ENCODE measurements at places on chromosomes 16 and 17.

DNA sequence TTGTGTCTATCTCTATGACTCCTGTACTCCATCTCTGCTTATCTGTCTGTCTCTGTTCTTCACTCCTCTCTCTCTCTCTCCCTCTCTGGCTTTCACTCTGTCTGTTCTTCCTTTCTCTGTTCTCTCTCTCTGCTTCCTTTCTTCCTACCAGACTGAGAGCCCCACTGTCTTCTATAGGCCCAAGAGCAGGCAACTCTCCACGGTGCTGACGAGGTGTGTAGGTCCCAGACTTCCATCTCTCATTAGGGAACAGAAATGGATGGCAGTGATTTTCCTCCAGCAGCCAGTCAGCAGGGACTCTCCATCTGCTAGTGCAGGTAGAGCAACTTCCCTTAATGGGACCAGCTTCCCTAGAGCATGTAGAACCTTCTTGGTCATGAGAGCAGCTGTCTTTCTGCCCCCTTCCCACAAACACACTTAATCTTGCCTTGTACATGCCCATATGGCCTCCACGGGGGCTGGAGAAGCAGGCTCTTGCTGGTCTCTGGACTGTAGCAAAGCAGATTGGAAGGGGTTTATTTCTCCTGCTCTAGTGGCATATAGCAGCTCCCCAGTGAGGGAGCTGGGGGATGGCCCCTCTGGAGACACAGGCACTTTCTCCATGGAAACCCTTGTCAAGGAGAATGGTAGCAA lies 47.8 kb upstream of the NLRP1 start:
- DNase-seq: no peak

DNA sequence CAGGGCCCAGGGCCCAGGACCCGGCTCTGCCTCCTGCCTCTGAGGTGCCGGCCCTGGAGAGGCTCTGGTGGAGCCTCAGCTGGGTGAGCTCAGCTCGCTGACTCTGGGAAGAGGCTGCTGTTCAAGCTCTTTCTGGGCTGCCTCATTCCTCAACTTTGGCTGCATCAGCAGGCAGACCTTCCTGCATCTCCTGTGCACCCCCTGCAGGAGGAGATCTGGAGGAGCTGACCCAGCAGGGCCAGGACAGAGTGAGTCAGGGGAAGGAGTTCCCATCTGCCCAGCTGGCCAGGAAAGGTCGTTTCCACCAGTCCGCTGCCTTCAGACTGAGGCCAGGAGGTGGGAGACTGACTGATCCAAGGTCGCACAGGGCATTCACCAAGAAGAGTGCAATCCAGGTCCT lies 10.7 kb downstream of the CRHR1 start:
- no peak for DNase-seq

DNA sequence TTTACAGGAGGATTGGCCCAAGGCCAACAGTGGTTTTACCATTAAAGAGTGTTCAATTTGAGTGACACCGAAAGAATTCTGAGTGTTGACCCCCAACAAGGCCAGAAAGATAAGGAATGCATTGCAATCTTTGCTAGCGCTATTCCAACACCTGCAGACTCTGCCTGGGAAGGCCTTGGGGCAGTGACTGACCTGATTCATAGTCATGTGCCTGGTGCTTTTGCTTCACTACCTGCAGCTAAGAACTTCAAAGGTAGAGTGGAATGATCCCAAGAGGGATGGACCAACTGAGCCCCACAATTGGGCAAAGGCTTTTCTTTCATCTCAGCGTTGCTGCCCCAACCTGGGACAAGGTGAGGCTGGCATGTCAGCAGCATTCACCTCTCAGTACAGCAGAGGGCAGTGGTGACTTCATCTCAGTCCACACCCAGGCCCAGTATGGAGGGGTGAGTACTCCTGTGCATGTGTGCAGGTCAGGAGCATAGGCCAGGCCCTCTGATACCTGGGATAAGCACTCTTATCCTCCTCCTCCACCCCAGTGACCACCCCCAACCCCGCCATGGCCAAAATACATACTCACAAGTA lies 149.6 kb upstream of the GNAO1 start:
- DNase-seq: no peak

DNA sequence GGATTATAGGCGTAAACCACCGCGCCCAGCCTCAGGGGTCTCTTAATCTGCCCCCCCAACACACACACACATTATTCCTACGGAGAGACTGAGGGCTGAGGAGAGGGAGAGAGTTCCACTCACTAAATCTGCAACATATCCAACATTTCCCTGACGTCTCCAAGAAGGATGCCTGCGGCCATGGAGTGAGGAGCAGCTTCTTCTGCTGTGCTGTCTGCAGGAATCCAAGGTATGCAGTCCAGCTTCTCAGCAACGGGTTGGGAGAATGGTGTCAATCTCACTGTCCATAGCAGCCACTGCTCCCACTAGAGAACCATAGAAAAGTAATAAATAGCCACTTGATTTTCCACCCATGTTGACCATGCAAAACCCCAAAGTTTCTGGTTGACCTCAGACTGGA lies 5.1 kb upstream of the PLXDC1 start:
- DNase-seq: no peak

DNA sequence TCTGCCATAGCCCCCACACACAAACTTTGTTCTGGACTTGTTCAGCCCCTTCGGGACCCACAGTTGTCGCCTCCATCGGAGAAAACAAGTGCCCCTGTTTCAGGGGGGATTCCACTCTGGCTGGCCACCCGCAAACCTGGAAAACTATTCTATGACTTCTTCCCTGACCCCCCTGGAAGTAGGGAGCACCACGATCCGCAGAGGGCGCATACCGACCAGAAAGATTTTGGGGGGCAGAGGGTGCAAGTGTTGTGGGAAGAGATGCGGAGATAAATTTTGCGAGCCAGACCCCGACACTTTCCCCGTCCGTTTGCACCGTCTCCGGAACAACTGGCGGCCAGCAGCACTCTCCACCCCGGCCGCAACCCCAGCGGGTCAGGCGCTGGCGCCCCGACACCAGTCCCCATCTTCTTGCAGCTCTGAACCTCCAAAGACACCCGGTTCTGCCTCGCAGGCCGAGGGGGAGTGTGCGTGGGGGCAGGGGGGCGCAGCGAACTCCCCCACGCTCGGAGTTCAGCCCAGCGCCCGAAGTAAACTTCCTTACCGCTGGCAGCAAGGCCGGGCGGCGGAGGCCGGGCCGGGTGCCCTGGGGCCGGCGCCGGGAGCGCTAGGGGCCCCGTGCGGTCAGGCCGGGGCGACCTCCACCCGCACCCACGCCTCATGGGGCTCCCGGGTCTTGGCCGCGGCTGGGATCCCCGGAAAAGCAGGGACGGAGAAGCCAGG lies 744 bp downstream of the SALL1 start:
- DNase-seq: no peak

- no peak for DNase-seq
Observed at GRCh38 chr17:8729421-8729820, 15.2 kb downstream of the CCDC42 start.

DNA sequence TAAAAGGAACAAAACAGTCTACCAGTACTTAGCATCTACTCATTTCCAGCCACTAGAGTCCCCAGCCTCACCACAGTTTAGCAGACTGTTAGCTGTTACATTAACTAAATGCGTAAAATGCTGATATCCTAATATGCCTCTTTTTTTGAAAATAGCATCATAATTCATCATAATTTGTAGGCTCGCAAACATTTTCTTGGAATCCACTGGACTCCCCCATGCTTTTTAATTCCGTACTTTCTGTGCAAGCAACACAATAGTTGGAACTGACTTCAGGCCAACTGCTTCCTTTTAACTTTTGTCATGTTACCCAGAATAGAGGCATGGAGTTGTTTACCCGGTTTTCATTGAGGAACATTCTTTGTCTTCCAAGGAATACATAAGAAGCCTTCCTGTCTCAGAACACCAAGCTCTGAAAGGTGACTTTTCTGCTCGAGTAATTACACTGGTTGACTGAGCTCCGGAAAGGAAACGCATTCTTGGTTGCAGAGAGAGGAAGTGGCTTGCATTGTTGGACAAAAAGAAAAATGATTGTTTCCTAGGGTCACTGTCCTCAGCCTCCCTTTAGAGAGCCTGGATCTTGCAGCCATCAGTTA lies 30.9 kb upstream of the SEC14L1 start:
- no peak for DNase-seq

GRCh38 chr17:61397086-61397842 lies 2.4 kb upstream of the TBX2 start:
- DNase-seq: no peak

All from Peyer's patch (tissue), 4 donors.